Stimulated activated CD4-positive, alpha-beta T cell treated with anti-CD3 and anti-CD28 coated beads, TNF-alpha, amount 100 ng/mL, for 24 hours (primary cell): ENCODE measurements at places on chromosomes 11 and 22.

DNA sequence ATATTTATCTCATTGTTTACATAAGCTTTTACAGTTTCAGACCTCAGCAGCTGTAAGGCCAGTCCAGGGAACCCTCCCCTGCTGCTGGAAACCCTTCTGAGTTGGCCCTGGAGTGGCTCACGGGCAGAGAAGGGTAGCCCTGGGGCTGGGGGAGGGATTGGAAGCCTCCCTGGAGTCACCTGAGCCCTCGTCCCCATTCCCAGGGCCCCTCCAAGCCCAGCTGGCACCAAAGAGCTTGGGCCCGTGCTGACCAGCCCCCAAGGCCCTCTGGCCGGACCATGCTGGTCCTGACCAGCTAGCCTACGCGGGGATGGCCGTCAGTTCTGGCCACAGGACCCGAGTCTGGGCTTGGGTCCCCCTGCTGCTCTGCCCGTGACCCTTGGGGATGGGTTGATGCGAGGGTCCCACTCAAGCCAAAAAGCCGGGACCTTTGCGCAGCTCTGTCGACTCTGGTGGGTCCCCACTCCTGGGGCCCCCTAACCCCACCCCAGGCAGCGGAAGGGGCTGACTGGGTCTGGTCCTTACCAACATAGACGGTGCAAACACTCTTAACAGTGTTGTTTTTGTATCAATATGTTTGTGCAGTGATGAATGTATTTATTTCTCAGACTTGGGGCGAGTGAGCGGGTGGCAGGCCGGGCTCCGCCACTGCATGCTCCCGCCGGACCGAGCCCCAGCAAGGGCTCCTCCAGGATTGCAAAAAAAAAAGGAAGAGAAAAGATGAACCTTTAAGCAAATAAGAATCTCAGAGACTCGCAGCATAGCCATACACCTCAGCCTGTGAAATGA lies 17.5 kb upstream of the TMEM191C start:
- DNase-seq = no peak

- peak; percentile 60 for DNase-seq
Measured at GRCh38 chr11:121467965-121468364, 15.2 kb upstream of the SORL1-AS1 start.

- DNase-seq = no peak
Measured at GRCh38 chr11:93169950-93170561, 27.7 kb downstream of the SLC36A4 start.

- no peak for DNase-seq
Measured at GRCh38 chr11:94175535-94175934, 46.9 kb downstream of the PANX1 start.

DNA sequence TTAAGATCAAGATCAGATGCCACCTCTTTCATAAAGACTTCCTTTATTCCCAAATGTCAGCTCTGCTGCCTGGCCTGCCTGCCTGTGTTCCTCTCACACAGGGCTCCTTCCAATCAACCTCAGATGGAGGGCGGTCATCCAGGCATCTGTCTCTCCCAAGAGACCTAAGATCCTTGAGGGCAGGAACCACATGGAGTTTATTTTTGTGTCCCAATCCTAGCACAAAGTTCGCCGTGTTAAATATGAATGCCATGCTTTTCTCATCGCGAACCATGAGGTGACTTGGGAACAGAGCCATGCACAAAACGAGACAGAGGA lies 72.7 kb upstream of the ARFGAP3 start:
- DNase-seq = no peak

DNA sequence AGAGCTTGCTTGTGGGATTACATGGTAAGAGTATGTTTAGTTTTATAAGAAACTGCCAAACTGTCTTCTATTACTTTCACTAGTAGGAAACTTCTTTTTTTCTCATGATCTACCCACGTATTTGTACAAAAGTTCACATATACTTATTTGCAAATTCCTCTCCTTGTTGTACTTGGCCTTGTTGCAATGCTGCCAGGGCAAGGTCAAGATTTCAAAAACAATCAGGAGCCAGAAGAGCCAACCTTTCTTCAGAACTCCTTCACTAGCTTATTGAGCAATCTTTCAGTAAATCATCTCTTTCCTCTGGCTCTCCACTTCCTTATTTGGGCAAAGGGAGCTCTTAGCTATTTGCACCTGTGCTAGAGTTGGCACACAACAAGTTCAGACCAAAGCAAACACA lies 9.7 kb downstream of the SRSF8 start:
- DNase-seq = no peak

DNA sequence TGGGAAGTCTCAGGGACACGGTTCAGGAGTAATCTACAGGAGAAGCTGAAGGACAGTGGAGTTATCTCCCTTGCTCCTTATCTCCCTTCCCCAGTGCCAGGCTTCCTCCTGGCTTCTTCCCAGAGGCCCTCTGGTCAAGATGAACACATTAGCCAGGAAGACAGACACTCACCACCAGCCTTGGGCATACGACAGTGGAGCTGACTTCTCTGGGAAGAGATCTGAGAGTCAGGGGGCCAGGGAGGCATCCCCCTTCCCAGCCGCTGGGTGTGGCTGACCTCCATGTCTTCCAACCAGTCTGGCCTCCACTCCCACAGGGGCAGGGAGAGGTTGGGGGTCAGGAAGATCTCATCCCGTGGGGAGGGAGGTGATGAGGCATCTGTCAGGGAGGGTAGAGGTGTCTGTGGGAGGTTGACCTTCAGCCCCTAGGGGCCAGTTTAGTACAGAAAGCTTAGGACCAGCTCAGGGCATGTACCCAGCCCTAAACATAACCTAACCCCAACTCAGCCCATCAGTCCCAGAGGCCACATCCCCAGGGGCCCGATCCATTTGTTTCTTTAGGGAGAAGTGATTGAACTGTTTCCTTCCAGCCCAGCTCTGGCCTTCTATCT lies 12.7 kb downstream of the ROBO4 start:
- DNase-seq = no peak

- no peak for DNase-seq
Measured at GRCh38 chr22:38257181-38257580, 15.6 kb downstream of the TMEM184B start.

GRCh38 chr22:33056108-33056507 lies 2.1 kb downstream of the SYN3 start:
- no peak for DNase-seq

GRCh38 chr11:121467471-121467870 lies 14.7 kb upstream of the SORL1-AS1 start:
- DNase-seq = no peak

GRCh38 chr11:30089921-30090320 lies 73.1 kb upstream of the KCNA4 start:
- DNase-seq = no peak

DNA sequence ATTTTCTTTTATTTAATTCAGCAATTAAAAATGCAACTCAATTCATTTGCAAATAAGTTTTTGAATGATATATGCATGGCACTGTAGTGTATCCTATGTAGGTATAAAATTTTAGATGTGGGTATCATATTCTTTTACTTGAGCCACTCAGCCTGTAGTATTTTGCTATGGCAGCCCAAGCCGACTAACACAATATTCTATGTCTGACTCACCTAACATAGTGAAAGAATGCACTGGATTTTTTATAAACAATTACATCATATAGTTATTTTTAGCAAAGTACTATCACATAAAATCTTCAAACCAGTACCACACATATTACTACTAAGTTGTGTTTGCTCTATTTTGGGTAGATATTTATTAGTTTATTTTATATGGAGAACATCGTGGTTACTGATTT lies 21.9 kb upstream of the GRIA4 start:
- DNase-seq = no peak

GRCh38 chr11:71305451-71306125 lies 53.2 kb upstream of the SHANK2 start:
- DNase-seq = no peak

- no peak for DNase-seq
Measured at GRCh38 chr11:69134957-69135356, 20.8 kb upstream of the SMIM38 start.

- no peak for DNase-seq
Measured at GRCh38 chr22:40193429-40194421, 16.0 kb downstream of the TNRC6B start.

GRCh38 chr11:79328402-79328801 lies 112.4 kb downstream of the TENM4 start:
- DNase-seq = no peak

- DNase-seq = no peak
Measured at GRCh38 chr11:117584056-117584830, 212.8 kb downstream of the DSCAML1 start.

- peak; percentile 9 for DNase-seq
Measured at GRCh38 chr11:131674051-131674755, 303.8 kb downstream of the NTM start.

- no peak for DNase-seq
Measured at GRCh38 chr22:25758316-25758715, 16.3 kb downstream of the MYO18B start.

GRCh38 chr11:33375236-33375635 lies 118.1 kb downstream of the HIPK3 start:
- DNase-seq = no peak

DNA sequence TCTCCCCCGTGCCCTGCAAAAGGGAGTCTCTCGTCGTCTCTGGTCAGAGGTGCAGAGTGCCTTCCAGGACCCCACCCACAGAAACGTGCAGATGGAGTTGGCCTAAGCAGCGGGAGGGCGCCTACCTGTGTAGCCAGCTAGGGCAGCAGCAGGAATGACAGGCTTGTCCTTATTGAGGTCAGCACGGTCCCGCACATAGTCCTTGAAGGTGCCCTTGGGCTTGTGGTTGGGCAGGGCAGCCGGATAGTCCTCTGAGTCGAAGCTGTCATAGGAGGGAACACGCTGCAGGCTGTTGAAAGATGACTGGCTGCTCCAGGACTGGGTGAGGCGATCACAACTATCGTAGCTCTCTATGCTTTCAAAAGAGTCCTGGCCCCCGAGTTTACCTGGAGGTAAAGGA lies 107.3 kb downstream of the ETS1 start:
- DNase-seq = no peak

GRCh38 chr11:92302770-92303169 lies 78.2 kb downstream of the FAT3 start:
- DNase-seq = no peak

DNA sequence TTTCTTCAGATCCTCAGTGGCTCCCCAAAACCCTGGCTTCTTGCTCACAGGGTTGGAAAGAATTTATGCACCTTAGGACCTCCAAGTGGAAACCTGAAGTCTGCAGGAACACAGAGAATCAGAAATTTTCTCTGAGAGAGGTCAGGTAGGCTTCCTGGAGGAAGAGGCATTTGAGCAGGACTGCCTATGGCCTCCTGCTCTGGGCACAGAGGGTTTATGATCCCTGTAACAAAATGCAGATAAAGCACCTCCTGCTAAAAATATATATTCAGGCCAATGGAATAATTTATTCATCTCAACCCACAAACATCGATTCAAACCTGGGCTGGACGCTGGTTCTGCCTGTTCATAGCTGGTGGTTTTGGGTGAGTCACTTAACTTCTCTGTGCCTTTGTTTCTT lies 68.1 kb upstream of the FGF3 start:
- DNase-seq = no peak

GRCh38 chr11:27331981-27332380 lies 31.0 kb downstream of the CCDC34 start:
- no peak for DNase-seq
